Breast epithelium (tissue), 4 donors: ENCODE measurements at places on chromosomes 11 and 22.

DNA sequence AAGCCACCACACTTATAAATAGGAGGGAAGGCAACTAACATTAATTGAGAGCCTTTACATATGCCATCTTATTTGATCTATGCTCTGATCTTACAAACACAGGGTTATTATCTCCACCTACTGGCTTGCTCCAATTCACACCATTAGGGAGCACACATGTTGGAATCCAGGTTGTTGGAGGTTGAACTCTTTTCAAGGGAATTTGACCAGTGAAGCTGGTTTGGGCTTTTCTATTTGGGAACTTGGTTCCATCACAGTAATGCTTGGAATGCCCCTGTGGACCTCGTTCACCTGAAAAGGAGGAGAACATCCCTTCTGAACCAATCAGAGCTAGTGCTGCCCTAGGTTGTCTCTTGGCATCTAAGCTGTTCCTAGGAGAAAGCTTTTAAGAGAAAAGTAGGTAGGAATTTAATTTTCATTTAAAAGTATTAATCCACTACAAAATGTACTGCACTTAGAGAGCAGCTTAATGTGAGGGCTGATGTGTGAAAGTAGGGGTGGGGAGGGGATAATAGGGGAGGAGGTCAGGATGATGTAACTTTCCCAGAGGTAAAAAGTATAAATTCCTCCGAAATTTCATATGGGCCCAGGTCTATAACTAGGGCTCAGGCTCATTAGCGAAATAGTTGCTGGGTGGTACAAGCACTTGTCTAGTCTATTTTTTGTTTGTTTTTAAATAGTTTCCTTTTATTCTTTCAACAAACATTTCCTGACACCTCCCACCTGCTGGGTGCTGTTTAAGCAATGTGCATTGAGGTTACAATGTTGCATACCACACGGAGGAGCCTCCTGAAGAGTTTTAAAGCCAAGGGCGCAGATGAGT, 7.6 kb upstream of the MICAL2 start:
- DNase-seq = no peak

DNA sequence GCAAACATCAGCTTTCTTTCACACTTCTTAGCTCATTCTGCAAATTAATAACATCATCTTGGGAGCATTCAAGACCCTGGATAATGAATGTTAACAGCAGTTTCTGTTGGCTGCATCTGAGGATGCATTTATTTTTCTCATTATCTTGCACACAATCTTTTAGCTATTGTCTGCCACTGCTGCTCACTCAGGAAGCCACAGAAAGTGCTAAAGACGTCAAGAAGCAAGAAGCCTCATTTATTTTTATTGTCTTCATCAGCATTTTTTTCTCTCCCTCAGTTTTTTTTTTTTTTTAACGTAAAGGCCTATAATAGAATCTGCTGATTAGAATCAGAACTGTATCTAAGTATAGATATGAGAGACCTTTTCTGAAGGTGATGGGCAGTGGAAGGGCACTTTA, 1339.4 kb downstream of the FAM181B start:
- no peak for DNase-seq

GRCh38 chr11:85385547-85385946, 241.6 kb downstream of the DLG2 start:
- no peak for DNase-seq

- DNase-seq = no peak
Measured at GRCh38 chr22:29811377-29811776, 26.7 kb downstream of the ASCC2 start.

- DNase-seq = no peak
Measured at GRCh38 chr11:787084-787675, 2.7 kb downstream of the CEND1 start.

DNA sequence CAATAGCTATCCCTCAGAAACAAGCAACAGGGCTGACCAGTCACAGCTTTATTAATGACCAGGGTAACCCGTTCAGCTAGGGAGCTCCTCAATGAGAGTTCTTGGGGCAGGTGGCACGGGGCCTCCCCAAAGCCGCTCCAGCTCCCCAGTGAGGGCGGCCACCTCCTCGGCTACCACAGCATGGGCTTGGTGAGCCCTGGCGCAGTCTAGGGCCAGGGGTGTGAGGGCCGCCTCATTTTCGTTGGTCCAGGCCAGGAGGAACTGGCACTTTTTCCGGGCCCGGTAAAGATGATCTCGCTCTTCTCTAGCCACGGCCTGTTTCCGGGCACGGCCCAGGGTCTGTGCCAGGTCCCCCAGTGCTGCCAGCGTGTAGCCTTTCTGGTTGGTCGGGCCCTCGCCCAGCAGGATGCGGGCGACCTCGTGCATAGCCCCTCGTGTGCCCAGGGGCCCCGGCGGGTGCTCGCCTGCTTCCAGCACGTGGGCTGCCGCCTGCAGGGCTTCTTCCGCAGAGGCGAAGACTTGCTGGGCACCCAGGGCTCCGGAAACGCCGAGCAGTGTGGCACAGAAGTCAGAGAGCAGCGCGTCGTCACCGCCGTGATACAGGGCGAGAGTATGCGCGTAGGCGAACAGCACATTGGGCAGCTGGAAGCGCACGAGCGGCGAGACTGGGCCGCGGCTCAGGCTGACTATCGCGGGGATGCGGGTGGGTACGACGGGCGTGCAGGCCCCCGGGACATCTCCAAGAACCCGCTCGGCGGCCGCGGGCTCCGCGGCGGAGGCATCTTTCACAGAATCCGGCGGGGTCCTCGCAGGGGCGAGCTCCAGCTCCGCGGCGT, 913 bp downstream of the ZNHIT2 start:
- no peak for DNase-seq

DNA sequence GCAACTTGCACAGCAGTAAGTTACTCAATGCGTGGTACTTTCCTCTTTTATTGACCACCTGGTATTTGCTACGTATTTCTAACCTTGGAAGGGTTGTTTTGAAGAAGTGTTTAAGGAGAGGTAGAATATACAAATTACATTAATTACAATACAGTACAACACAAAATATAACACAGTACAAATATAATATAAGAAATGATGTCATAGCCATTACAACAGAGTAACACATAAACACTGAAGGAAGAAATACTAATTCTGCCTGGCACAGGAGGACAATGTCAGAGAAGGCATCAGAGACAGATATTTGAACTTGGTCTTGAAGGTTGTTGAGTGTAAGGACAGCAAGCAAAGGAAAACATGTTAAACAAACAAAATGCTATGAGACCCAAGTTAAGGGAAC, 25.6 kb downstream of the PAK1 start:
- no peak for DNase-seq

DNA sequence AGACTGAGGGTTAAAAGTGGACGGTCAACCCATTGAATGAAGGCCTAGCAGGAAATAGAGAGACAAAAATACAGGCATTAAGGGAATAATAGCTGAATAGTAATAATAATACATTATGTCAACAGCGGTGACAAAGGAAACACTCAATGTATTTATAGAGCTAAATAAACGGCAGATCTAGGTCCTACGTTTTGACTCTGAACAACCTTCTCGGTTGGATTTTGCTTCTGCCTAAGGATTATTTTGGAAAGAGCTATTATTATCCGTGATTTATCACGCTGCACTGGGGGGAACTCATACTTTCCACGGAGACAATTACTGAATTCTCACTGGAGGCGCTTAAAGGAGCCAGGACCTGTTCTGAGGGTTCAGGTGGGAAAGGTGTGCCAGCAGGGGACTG, 118.2 kb upstream of the KIRREL3 start:
- DNase-seq = no peak

GRCh38 chr11:64546600-64546999, 44.4 kb upstream of the SLC22A12 start:
- no peak for DNase-seq

DNA sequence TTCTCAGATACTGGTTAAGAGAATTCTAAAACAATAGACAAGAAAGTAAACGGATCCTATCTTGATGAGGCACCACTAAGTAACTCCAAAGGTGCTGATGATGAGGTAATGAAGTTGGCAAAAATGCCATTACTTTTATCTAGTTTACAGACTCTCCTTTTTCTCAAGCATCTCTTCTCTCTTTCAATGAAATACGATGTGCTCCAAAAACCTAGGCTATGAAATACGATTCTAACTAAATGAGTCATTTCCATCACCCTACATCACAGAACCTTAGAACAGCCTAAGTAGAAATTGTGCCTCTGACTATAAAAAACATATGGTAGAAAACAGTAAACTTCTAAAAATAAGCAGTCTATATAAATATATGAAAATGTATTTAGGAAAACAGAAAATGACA, 58.9 kb upstream of the ARHGAP32 start:
- DNase-seq = no peak
